Muscle of leg (tissue), 16 donors: ENCODE measurements at places on chromosomes 2 and 18.

DNA sequence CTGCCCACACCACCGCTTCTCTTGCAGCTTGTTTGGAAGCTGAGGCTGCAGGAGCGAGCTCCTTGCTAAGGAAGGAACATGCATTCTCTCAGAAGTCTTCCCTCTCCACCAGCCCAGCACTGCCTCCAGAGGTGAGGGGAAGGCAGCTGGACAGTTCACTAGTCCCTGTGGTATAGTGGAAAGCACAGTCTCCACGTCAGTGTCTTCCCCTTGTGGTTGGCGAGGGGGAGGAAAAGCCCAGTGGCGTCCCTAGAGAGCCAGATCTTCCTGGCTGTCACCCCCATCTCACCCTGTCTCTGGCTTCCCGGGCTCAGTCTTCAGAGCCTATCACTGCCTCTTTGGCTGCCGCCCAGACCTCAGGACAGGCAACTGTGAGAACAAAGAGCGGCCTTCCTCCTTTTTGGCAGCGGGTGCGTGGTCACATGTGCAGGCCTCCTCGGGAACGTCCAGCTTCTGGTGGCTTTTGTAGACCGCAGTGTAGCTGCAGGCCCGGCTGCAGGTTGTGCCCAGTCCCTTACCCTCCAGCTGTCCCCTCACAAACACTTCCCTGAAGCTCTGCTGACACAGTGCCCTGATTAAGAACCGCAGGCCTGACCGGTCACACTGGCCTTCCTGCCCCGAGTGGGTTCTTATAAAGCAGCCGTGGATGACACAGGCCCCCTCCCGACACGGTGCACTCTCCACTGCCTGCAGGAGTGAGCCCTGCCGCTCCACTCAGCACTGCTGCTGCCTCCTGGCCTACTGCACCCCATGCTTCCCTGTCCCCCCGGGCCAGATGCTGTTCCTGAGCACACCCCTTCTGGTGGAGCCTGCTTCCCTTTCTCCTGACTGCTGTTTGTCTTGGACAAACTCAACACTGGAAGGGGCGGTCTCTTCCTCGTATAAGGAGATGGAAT lies 90.9 kb downstream of the RNF144A start:
- DNase-seq, result peak; percentile 88

DNA sequence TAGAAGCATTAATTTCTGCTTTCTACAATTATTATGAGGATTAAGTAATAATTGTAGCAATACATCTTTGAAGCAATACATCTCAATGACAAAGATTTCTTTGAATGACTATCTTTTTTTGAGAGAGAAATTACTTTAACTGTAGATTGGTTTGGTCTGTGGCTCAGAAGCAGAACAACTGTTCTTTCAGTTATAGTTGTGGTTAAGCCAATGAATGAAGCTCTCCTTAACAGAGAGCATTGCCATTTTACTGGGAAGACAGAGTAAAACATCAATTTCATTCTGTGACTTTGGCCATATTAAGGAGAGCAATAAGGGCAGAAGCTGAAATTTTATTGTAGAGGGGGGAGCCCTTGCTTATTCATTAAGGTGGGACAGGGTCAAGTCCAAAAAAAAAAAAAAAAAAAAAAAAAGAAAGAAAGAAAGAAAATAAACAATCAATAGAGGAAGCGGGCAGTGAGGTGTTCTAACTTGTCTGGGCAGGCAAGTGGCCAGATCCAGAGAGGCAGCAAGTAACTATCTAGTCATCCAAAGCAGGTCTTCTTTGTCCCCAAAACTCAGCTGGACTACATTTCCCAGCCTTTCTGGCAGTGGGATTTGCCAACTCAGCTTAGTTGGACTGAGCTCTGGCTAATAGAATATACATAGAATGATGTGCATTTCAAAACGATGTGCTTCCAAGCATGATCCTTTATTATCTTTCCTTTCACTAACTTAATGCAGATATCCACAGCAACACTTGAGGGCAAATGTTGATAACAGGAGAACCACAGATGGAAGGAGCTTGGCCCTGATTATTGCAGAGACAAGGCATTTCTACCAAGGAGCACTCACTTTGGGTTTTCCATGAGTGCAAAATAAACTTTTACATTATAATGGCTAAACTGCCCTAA lies 462.7 kb upstream of the CDH20 start:
- DNase-seq, result peak; percentile 61

DNA sequence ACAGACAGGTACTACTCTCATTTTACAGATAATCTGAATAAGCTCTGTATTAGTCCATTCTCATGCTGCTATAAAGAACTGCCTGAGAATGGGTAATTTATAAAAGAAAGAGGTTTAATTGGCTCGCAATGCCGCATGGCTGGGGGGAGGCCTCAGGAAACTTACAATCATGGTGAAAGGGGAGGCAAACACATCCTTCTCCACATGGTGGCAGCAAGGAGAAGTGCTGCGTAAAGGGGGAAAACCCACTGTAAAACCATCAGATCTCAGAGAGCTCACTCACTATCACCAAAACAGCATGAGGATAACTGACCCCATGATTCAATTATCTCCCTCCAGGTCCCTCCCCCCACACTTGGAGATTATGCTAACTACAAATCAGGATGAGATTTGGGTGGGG lies 254.4 kb downstream of the KCNE4 start:
- no peak for DNase-seq

DNA sequence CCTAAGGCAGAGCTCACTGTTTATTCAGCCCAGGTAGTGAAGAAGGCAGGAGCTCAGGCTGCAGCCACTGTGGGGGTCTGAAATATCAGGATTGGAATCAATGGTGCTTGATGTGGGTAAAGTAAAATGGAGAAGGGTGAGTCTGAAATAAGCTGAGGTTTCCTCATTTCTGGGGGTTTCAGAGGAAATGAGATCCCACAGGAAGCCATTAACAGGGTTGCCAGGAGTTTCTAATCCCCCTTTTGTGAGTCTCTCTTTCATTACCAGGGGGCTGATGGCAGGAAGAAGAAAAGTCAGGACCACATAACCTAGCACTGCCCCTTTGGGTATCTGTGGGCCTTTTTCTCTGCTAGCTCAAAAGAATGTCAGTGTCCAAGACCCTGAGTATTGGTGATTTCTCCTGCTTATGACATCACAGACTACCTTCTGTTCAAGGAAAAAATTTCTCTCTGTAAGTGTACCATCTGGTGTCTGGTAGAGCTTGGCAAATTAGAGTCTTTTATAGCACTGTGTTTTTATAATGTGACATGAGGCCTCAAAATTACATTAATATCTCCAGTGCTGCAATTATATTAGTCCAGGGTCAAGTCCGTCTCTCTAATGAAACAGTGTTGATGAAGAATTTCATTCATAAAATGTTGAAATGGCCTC lies 56.0 kb downstream of the LBH start:
- no peak for DNase-seq

DNA sequence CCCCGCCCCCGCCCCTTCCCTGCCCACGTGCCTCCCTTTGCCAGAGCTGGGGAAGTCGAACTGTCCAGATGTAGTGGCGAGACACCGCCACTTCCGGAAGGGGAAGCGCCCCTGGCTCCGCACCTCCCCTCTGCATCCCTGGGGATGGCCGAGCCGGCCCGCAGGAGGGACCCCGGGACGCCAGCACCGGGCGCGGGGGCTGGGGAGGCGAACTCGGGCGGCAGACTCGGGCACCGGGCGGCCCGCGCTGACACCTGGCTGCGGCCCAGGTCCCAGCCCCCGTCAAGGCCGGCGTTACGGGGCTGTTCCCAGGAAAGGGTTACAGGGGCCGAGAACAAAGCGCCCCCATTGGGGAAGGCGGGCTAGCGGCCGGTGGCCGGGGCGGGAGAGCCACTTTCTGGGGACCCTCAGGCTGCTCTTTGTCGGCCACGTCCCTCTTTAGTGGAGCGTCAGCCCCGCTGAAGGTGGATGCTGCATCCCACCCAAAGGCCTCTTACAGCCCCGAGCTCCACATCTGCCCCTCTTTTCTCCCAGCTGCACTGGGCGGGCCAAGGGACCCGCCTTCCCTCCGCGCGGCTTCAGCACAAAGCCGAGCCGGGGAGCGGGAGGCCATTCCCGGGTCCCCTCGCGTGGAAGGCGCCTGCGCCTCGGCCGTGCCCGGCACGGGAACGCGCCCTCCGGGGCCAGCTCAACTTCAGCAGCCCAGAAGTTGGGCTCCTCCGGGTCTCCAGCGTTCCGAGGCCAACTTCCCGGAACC lies 1.3 kb downstream of the SDC1 start:
- peak; percentile 65 for DNase-seq

DNA sequence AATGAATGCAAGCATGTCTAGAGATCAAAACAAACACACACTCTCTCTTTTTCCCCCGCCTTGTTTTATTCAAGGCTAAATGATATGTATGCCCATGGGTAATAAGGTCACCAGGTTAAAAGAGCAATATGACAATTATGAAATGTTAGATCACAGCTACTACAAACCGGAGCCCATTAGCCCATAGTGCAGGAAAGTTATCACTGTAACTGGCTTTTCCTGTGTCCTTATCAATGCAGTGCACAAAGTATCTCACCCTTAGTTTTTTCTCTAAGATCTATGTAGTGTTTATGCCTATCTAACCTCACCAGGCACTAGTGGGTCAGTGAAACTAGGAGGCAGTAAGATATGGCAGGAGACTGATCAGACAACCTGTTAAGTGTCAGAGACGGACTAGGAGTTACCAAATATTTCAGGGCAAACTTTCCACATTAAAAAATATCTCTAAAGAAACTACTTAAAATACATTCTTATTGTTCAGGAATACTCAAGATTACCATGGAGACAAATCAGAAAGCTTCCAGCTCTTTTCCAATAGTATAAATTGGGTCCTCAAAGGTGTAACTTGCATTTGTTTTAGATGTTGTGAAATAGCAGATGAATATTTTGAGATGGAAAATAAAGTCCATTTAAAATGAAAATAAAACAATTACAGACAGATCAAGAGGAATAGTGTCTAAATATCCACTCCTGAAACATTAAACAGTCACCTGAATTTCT lies 282.2 kb downstream of the EXOC6B start:
- no peak for DNase-seq

DNA sequence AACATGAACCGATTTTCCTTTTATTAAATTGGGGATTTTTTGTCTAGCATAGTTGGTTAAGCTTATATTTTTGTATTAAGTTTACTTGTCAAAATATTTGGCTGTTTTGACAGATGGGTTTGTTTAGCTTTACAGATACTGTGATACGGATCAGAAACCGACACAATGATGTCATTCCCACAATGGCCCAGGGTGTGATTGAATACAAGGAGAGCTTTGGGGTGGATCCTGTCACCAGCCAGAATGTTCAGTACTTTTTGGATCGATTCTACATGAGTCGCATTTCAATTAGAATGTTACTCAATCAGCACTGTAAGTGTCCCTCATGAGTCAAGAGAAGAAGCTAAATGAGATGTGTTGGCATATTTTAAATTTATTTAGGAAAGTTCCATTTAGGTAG lies 8.5 kb downstream of the PDK1 start:
- DNase-seq, result no peak

- DNase-seq, result no peak
Observed at GRCh38 chr2:8794923-8795825, 42.2 kb downstream of the KIDINS220 start.

- no peak for DNase-seq
Observed at GRCh38 chr2:170141865-170142264, 36.1 kb upstream of the MYO3B start.

DNA sequence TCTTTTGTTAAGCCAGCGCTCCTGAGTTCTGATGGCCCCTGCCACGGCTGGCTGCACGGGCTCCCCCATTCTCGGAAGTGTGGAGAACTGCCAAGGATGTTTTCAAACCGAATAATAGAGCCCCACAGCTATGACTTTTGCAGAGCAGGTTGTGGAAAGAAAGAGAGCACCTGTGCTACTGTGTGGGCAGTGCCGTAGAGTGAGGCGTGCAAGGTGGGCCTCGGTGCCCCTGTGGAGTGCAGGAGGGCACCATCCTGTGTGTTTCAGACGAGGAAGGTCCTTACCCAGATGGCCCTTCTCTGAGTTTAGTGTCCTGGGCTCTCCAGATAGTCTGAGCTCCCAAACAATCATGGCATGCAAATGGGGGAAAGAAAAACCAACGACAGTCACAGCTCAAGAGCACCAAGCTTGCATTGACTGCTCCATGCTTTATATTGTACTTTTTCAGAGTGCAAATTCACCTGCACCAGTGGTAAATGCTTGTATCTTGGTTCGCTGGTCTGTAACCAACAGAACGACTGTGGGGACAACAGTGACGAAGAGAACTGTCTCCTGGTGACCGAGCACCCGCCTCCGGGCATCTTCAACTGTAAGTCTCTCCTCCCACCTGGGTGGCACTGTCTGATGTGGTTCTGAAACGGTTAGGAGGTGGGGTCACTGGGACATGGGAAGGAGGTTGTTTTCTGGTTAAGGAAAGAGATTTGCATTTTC lies 219.4 kb downstream of the LDLRAD4 start:
- DNase-seq, result no peak

DNA sequence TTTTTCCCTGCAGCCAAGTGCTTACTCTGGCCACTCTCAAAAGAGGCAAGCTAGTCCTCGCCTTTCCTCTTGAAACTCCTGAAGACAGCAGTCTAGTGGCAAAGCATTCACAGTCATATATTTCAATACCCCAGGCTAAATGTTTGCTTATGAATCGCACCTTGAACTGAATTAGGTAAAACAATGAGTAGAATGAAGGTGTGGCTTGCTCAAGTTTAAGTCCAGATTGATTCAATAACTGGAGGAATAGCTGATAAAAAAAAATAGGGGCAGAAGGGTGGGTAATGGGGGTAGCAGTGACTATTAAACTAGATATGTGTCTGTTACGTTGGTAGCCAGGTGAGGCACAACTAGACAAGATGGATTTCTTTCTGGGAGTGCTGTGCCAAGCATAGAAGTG lies 88.2 kb upstream of the EPB41L3 start:
- DNase-seq, result no peak

DNA sequence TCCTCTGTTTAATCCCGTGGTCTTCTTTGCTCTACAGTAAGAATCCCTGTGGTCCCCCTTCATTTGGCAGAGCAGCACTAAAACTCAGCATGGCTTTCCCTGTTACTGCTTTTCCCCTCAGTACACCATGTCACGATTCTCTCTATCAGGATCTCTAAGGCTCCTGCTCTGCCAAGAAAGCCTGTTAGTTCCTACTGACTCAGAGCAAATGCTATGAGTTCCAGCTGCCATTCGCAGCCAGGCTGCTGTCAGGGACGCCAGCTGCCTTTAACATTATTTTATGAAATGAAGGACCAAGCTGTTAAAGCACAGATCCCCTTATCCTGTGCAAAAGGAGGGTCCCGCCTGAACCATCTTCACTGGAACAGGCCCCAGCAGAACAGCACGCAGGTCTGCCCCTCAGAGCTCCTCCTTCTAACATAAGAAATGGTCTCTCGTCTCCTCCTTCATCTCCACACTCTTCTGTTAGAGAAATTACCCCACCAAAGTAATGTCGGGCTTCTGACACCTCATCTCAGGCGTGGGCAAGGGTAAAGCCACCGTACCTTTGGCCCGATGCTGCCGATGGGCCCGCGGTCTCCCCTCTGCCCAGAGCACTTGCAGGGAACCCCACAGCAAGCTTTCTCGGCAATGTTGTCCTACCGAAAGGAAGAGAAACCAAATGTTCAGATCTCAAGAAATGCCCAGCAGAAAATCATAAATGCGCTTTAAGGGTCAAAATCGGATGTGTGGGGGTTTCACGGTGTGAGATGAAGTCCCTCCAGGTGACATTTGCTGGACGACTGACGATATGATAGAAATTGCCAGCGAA lies 52.6 kb downstream of the COL6A3 start:
- DNase-seq, result peak; percentile 82

- DNase-seq, result no peak
Observed at GRCh38 chr18:70322928-70323327, 34.1 kb downstream of the SOCS6 start.

- no peak for DNase-seq
Observed at GRCh38 chr2:206533977-206534376, 90.6 kb downstream of the ADAM23 start.
